ENCODE measurements at places on chromosomes 6 and 20.
A peak's percentile ranks its signal among the peaks of the same experiment; 100 is the strongest.

DNA sequence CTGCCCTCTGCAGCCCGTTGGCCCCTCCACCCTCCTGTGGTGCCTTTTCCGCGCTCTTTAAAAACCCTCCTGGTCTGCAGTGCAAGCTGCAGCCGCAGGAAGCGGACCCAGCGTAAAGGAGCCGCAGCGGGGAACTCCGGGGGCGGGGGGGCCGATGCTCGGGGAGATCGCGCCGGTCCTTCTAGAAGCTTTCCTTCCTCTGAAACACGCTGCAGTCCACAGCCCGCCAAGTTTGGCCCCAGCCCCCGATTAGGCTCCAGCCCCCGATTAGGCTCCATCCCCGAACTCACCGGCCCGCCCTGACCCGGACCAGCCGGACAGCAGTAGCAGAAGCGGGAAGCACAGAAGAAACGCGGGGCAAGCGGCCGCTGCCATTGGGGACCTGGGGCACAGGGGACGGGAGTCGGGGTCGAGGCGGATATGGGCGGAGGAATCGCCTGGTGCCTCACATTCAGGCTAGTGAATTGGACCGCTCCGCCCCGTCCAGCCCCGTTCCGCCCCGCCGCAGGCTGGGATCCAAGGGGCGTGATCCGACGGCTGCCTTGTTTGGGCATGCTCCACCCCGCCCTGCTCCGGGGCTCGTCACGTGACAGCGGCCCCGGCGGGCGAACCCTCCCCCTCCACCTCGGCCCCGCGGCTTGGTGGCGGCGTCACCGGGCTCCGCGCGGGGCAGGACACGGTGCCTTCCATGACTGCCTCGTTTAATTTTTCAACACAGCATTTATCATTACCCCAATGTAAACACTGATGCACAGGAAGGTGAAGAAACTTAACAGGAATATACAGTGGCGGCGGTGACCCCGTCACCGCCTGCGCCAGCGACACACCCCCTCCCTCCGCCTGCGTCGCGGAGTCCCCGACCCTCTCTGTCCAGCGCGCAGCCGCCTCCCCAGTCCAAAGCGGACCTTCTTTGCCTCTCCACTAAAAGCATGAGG is 20.3 kb downstream of the RAET1L start:
- peak; percentile 99 for DNase-seq

DNA sequence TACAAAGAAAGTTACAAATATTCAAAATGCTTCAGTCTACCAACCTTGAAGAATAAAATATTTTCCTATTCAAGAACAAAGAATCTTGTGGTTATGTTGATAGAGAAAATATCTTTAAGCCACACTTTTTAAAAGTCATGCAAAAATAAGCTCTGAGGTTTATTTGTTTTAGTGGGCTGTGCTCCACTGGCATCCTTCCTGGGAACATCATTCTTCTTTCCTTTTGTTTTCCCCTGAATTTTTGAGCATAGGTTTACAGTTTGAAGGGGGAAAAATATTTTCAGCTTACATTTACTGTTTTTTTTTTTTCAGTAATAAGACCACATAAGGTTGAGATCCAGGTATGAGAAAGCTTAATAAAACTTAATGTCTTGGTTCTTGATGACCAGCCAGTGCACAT is 72.0 kb upstream of the BACH2 start:
- DNase-seq: no peak

GRCh38 chr6:35562060-35562459 is 49.4 kb upstream of the TULP1 start:
- no peak for DNase-seq

GRCh38 chr6:166382500-166382932 is 224 bp downstream of the MPC1 start:
- no peak for DNase-seq

DNA sequence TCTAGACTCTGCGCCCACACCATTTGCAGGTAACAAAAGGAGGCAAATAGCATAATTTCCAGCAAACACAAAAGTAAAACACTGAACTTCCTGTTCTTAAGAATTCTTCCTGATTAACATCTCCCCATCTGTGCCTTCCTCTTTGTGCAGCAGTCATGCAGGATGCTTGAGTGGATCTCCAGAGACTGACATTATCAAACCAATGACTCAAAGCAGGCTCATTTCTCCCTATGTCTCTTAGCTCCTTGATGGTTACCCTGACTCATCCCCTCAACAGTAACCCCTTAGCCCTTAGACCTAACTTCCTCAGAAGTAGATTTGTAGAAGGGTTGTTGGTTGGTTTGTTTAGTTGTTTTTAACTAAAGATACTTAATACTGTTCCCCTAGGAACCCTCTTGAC is 137.0 kb upstream of the RIN2 start:
- DNase-seq: no peak

DNA sequence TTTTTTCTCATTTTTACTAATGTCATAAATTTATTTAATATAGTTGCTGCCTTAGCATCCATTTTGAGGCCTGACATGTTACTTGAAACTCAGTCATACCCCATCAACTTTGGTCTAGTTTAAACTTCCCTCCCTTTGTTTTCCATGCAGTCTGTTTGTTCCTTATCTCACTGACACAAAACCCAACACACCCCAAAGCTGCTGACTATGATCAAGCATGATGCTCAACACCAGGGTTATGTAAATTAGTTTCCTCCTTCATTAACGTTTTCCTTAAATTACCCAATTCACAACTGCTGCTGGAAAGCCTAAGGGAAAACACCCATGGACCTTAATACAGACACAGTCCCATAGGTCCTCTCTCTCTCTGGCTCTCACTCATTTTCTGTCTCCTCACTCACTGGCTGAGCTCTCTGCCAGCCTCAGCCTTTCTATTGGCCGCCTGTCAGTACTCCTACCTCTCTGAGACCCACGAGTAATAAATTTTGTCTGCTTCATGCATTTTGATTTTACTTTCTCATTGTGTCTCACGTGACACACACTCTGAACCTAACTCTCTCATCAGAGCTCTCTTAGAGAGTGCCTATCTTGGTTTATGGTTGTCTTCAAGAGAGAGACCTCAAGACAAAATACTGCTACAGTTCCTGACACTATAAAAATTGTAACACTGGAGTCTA is 904.5 kb downstream of the C6orf118 start:
- no peak for DNase-seq

- DNase-seq: peak; percentile 81
Observed at GRCh38 chr6:90107771-90108282, 188.8 kb downstream of the BACH2 start.

Data from activated CD4-positive, alpha-beta T cell treated with anti-CD3 and anti-CD28 coated beads, Interleukin-2, amount 10 ng/mL, durations not matched to agents 24 days and 14 days (primary cell).